Dermis blood vessel endothelial cell (primary cell): ENCODE measurements at places on chromosomes 16 and 17. TPM values are rescaled to one million over a fixed set of nuclear protein-coding genes. Genes with fewer than 3 reads are reported as not detected.

DNA sequence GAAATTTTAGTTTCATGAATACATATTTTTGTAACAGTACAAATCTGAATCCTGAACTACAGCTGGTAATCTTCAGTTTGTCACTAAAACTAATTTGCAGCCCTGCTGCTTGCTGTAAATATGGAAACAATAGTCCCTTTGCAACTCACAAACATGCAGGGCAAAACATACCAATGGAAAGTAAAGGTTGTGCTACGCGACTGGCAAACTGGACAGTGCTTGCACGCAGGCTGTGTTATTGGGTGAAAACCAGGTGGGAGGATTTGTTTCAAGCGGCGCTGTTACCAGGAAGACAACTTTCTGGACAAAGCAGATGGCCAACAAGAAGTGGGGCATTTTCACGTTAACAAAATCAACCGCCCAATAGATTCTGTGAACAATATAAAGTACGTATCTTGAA is 93.5 kb downstream of the CDYL2 start:
- no peak for DNase-seq

- peak; percentile 53 for DNase-seq
These were observed 19.1 kb downstream of the WIPI1 start for GRCh38 chr17:68437979-68438822.

GRCh38 chr16:68041783-68042182 is 18.7 kb downstream of the DUS2 start:
- DNase-seq: no peak

DNA sequence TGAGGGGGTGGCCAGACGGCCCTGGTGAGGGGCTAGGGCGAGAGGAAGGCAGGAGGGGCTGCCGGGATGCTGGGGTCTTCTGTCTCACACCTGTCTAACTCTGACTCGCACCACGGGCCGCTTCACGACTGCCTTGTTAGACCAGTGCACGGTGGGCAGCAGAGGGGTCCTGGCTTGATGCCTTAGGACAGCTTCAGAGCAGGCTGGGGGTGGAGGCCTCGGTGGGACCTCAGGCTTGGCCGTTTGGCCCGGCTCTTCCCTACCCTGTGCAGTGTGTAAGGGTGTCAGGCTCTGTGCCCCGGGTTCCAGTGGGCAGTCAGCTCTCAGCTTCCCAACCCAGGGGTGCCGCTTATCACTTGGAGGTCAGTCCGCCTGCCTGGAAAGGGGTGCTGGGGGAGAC is 100.7 kb downstream of the OR1D5 start:
- DNase-seq: no peak

DNA sequence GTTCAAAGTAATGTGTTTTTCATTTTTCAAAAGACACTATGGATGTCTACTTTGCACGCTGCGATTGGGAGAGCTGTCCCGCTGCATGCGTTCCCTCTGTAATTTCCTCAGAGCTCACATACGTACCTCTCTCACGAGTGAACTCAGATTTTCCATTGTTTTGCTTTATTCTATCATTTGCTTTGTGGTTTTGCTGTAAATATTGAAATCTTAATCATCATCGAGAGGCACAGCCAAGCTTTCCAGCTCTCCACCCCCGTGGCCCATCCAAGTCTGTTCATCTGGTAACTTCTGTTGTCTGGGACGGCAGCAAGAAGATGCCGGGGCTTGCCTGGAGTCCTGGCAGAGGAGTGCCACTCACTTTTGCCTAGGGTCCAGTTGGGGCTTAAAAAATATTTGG is 21.1 kb downstream of the TMC6 start:
- DNase-seq: no peak

DNA sequence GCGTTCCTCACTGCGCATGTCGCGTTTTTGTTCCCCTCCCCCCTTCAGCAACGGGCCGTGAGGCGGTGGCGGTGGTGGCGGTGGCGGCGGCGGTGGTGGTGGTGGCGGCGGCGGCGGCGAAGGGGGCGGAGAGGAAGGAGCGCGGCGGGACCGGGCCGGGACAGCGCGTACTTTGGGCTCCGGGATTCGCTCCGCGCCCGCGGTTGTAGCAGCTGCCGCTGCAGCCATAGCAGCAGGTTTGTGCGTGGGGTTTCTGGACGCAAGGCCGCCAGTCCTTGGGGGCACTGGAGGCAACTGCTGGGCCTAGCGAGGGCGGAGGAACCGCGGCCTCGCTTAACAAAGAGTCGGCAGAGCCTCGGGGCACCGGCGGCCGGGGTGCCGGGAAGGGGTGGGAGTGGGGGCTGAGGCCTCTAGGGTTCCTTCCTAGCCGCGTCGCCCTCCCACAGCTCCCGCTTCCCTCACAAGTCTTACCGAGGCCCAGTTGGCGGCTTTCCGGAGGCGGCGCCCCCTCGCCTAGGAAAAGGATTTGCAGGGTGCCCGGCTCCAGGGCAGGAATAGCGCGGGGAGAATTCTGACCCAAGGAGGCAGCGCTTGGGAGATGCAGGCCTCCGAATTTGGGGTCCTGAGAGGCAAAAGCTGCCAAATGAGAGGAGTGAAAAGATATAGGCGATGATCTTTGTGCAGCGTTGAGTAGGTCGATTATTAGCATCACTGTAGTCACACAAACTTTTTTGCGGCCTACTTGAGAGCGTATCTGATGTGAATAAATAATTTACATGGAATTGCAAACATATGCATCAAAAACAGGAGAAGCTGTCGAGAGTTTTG is at the start of gene DDX42:
Gene DDX42, plus strand, starts transcription at position 30 of the 828 bp plus-strand sequence. CDS start 12,880 bp downstream, outside the sequence.
- peak; percentile 76 for DNase-seq

DNA sequence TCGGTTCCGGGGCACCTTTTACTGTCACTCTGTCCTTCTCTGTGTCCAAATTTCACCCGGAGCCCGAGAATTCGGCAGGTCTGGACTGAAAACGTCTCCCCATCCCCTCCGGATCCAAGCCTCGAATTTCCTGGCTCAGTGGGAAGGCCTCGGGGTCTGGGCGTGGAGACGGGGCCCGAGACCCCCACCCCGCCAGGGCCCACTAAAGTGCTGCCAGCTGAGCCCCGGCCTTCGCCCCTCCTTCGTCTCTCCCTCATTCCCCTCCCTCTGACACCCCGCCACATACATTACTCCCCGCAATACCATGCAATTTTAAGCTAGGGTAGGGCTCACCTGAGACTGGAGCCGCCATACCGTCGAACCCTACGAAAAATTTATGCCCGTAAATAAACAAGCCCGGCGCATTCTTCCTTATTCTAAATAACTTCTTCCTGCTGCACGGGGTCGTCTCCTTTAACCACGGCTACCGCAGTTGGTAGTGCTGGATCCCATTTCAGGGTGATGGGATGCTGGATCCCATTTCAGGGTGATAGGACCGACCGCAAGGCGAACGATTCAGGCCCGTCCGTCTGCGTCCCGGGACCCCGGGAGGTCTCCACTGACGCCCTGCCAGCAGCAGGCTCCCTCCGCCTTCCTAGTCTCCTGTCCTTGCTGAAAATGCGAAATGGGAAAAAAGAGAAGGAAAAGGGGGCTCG is 4.4 kb upstream of the OR1F1 start:
- no peak for DNase-seq

GRCh38 chr16:89315791-89316581 is 98.5 kb downstream of the ZNF778 start:
- peak; percentile 97 for DNase-seq

DNA sequence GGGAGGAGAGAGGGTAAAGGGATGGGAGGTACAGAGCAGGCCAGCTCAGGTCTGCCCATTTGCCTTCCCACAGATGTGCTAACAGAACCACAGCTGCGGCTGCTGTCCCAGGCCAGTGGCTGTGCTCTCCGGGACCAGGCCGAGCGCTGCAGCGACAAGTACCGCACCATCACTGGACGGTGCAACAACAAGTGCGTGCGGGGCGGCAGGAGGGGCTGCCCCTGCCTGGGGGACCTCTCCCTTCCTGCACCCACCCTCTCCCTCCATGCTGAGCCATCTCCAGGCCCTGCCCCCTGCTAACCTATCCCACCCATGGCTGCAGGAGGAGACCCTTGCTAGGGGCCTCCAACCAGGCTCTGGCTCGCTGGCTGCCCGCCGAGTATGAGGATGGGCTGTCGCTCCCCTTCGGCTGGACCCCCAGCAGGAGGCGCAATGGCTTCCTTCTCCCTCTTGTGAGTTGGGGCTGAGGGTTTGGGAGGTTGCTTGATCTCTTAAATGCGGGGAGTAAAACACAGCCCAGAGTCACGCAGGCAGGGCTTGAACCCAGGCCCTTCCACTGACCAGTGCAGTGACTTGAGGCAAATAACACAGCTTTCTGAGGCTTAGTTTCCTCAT is 1.2 kb downstream of the EPX start:
- no peak for DNase-seq

DNA sequence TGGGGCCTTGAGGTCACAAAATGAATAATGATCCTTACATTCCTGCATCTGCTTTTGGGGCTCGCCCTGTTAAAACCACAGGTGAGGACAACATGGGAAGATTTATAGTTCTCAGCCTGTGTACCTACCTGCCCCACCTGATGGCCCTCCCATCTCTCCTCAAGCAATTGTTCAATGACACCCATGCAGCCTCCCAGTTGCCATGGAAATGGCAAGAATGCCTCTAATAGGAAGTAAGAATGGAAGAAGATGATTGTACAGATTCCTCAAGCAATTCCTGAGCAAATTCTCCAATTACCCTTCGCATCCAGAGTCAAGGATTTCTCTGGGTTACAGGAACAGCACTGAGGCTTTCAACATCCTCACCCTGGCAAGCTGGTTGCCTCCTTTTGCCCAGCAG is 78.6 kb upstream of the CCL2 start:
- no peak for DNase-seq

DNA sequence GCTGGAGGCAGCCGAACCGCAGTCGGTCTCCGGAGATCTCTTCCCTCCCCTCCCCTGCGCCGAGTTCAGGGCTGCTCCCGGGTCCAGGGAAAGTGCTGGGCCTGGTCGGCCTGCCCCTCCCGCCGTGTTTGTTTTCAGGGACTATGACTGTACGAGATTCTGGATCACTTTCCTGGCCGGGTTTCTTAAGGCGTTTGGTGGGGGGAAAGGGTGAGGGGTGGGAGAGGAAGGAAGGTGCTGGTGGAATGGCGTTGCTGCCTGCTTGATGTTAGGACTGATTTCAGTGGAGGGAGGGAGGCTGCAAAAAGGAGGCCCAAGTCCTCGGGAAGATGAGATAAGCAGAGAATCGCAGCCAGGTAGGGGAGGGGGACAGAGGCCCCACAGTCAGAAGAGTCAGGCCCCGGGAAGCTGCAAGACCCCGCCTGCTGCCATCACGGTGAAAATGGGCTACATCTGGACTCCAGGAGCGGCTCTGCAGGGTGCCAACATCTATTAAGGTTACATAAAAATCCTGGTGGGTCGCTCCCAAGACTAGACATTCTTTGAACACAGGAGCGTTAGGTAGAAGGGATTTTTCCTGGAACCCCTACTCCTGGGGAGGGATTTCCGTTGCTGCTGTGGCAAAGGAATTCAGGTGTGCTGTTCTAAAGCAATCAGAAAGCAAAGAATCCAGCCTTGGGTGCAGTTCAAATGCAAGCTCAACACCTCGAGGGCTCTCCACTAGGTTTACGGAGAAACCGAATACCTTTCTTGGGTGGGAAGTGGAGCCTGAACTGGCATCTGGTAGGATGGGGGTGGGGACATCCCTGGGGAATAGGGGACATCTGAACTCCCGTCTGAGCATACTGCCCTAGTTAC is 1.2 kb downstream of the ARHGAP44 start:
- DNase-seq: no peak

DNA sequence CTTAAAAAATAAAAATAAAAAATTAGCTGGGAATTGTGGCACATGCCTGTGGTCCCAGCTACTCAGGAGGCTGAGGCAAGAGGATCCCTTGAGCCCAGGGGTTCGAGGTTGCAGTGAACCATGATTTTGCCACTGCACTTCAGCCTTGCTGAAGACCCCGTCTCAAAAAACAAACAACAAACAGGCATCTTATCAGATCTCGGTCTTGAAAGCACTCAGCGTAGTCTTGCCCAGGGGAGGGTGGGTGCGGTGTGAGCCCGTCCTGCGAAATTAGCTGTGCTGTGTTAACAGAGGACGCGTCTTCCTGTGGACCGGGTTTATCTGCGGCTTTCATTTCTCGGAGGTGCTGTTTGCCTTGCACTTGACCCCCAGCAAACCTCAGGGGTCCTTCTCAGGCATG is 5.4 kb downstream of the GAA start:
- no peak for DNase-seq

Gene CCL11
- not detected in 2 replicates for total RNA-seq

Gene PRR15L
- not detected in 2 replicates for total RNA-seq

Gene ADAD2
- total RNA-seq: not detected in 2 replicates

Gene ATP2C2
- not detected in 2 replicates for total RNA-seq

Gene CYGB
- total RNA-seq: 1.6 and 4.4 TPM in 2 replicates

Gene KREMEN2
- total RNA-seq: not detected in 2 replicates
